Stimulated activated CD8-positive, alpha-beta memory T cell treated with anti-CD3 and anti-CD28 coated beads, Interleukin-7, amount 100 ng/mL, for 1 hour (primary cell): ENCODE measurements at places on chromosomes 11 and 22.

DNA sequence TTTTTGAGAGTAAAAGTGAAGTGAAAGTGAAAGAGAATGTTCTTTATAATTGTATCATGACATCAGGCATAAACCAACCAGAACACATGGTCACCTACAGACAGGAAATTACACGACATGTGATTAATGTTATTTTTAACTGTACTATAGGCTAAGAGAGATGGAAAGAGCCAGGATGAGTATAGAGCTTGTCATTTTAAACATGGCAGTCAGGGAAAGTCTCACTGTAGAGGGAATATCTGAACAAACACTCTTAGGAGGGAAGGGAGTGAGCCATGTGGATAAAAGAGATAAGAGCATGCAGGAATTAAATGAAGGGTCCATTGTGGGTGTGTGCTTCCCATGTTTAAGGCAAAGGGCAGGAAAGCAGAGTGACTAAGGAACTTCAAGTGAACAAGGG, 599.1 kb upstream of the FAT3 start:
- DNase-seq, result no peak

- DNase-seq, result no peak
These were observed 152.5 kb downstream of the FBXO7 start for GRCh38 chr22:32627091-32627490.

DNA sequence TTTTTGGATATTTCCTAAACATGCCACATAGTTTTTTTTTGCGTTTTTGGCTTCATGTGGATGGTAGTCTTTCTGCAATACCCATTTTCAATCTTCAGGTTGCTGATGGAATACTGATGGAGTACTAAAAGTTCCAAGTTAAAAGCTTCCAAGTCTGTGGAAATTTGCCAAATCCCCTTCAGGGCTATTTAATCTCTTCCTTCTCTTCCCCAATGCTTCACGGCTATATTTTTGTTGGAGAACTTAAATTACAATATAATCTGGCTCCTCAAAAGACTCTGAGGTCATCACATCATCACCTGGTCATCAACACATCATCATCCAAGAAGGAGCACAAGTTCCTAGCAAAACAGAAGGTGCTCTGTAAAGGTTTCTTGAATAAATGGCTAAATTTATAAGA, 881.0 kb upstream of the TENM4 start:
- no peak for DNase-seq

DNA sequence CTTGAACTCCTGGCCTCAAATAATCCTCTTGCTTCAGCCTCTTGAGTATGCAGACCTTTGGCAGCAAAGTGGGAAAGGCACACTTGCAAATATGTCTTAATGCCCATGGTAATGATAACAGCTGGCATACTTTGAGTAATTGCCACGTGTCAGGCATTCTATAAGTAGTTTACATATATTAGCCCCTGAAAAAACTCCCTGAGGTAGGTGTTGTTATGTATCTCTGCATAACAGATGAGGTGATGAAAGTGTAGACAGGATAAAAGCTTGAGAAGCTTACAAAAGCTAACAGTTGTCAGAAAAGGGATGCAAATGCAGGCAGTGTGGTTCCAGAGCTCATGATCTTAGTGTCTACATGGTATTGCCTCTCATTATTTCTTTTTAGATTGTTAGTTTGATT, 291.1 kb upstream of the C11orf87 start:
- DNase-seq, result no peak

- no peak for DNase-seq
These were observed 77.9 kb upstream of the USP47 start for GRCh38 chr11:11763796-11764422.

GRCh38 chr22:38273135-38273826, 471 bp upstream of the TMEM184B start:
- DNase-seq, result no peak

- DNase-seq, result no peak
These were observed 38.4 kb upstream of the CLPB start for GRCh38 chr11:72472765-72473164.

DNA sequence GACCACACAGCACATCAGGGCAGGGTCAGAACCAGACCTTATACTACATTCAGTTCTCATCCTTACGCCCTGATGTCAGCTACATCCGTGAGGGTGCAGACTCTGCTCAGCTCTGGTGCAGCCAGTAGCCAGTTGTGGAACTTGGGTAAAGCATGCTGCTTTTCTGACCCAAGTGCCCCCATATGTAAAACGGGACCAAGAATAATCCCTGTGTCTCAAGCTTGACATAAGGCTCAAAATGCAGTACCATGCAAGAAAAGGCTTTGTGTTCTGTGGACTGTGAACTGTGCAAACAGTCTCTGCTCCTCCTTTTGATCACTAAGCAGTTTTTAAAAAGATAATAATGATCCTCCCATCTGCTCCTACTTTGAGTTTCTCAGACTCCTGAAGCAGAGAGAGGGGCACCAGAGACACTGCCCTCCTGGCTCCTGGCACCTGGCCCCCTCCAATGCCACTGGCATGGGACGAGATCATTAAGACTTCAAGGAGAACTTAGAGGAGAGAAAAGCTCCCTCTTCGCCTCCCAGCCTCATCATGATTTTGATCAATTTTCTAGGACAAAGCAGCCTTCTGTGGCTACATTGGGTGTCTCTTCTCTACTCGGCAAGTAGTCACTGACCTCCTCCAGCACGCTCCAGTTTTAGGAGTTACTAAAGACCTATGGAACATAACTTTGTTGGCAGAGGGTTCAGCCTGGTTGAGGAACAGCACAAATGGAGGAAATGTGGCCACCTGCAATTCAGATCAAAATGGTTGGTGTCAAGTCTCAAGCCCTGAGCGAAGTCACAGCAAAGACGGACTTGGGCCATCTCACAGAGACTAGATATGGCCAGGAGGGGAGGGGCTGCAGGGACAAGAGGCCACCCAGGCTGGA, 23.9 kb downstream of the IL10RA start:
- DNase-seq, result no peak

DNA sequence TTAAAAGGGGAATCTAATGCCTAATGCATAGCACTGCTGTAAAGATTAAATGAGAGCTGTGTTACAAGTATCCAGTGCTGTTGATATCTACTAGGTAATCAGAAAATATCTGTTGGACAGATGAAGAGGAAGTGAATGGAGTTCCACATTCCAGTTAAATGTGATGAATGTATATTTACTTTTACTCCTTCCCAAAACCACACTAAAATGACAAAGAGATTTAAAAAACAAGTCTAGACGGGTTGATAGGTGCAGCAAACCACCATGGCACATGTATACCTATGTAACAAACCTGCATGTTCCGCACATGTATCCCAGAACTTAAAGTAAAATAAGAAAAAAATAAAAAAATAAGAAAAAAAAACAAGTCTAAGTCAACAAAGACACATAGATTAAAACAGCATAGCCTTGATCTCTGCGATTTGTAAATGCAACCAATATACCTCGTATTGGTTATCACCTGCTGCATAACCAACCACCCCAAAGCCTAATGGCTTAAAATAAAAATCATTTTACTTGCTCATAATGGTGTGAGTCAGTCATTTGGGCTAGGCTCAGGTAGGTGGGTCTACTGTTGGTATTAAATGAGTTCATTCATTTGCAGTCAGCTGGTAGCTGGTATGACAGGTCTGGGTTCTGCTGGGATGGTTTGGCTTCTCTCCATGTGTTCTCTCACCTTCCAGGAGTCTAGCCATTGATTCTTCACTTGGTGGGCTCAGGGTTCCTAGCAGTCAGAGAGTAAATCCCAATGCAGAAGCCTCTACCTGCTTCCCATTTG, 39.7 kb upstream of the SLC6A5 start:
- DNase-seq, result no peak

GRCh38 chr11:126256216-126256615, 12.5 kb downstream of the SRPRA start:
- no peak for DNase-seq

DNA sequence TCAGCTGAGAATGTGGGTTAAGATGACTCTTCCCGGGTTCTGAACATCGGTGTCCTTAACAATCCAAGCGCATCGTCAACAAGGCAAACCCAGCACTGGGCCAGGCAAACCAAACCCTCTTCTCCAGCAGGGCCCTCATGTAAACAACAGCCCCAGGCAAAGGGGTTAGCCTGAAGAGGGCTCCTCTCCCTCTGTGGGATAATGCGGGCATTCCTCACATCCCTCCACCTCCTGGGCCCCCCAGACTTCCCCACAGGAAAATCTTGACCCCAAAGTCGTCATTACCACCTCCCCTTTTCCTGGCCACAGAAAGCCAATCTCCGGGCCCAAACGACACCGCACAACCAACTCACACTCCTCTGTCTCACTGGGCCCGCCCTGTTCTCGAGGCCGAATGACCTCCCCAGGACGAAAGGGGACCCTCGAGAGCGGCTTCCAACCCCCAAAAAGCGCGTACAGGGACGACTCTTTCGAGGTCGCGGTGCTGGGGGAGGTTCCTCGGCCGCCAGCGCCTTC, 566 bp downstream of the DDB1 start:
- DNase-seq, result no peak

GRCh38 chr11:92740276-92740675, 229.2 kb upstream of the MTNR1B start:
- no peak for DNase-seq

DNA sequence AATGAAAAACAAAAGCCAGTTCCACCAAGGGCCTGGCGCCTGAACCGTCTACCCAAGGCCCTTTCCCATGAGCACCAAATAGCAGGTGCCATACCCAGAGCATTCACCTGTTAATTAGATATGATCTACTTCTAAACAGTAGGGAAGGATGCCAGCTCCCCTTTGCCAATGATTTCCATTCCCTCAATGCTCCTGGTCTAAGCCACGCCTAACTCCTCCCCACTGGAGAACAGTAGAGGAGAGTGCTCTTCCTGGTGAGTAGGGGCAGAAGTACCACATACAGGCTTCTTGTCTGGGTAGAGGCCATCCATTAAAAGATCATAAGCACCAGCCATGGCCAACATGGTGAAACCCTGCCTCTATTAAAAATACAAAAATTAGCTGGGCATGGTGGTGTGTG, 40.7 kb downstream of the PACSIN2 start:
- DNase-seq, result no peak

DNA sequence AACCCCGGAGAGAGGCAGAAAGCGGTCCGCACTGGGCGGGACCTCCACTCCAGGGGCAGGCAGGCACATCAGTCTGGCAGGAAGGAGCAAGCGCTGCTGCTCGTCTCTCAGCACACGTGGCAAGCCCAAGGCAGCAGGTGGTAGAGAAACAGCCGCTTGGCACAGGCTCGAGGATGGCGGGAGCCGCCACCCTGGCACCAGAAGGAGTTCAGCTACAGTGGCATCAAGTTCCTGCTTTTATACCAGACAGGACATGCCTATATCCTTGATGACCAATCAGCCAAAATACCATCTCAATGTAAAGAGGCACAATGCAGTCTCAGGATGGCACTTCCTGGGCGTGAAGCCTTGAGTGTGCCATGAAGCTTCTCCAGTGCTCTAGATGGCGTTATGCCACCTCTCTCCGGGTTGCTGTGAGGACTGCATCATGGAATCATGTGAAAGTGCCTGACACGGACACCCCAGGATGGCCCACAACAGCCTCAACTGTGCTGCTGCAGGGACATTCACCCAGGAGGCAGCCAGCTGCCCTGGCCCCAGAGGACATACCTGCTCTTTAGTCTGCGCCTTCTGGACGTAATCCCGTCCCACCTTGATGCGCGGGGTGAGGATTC, 64.8 kb downstream of the APOL1 start:
- DNase-seq, result no peak

DNA sequence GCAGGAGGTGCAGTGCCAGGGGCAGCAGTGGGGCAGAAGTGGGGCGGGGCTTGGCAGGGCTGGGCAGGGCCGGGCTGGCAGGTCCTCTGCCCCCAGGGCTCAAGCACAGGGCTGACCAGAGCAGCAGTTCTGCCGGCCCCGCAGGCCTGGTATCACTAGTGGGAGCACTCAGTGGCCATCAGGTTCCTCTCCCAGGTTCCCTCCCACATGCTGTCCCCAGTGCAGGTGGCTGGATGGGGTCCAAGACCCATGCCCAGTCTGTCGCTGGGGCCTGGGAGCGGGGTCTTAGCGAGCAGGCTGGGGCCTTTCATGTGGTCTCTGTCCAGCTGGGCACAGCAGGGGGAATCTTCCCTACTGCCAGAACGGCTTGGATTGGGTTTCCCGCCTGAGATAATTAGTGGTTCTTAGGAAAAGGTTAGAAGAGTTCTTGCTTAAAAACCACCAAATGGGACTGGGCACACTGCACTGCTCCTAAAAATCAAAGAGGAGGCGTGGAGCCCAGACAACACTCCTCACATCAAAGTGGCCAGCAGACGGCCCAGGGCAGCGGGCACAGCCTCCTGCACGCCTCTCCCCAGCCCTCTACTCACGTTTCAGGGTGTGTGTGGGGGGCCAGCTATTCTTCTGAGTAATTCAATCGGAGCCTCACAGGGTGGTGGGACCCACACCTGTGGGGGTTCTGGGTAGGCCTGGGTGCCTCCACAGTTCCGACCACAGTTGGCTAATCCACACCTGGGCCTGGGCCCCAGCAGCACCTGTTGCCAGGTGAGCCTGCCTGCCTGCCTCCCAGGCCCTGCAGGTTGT, 45.6 kb downstream of the TPCN2 start:
- no peak for DNase-seq

- DNase-seq, result no peak
These were observed 25.1 kb upstream of the ALDH3B2 start for GRCh38 chr11:67699521-67699920.

DNA sequence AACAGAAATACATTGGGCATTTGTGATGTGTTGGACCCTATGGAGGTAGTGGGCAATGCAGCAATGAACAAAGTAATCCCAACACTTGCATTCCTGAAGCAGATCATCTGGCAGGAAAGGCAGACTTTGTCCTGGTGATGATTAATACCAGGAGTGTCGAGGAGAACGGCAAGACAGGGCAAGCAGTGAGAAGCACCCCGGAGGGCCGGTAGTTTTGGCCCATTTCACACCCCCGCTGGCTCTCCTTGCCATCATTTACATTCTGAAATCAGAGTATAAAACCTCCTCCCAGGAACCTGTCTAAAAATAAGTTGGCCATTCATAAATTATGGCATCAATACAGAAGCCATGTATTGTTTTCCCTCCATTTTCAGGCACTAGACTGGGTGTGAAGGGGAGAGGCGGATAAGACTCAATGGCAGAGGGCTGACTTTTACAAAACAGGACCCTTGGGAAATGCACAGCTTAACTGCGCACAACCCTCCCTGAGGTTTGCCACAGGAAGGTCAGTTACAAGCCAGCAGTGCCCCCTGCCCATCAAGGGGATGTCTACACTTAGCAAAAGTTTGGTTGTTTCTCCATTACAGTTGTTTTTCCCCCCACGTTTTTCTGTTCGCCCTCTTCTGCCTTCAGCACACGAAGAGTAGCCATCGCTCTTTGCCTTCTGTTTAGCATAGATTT, 55.6 kb downstream of the OPCML start:
- DNase-seq, result no peak

DNA sequence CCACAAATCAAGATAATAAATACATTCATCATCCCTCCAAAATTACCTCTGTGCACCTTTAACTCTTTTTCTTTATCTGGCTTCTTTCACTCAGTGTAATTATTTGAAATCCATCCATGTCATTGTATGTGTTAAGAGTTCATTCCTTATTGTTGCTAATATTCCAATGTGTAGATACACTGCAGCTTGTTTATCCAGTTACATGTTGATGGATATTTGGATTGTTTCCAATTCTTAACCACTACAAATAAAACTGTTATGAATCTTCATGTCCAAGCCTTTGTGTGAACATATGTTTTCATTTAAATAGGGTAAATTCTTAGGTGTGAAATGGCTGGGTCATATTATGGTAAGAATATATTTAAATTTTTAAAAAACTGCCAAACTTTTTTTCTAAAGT, 323.3 kb upstream of the NCAM1 start:
- no peak for DNase-seq
